GM18507 (cell line): ENCODE measurements at places on chromosomes 7 and 10.

DNA sequence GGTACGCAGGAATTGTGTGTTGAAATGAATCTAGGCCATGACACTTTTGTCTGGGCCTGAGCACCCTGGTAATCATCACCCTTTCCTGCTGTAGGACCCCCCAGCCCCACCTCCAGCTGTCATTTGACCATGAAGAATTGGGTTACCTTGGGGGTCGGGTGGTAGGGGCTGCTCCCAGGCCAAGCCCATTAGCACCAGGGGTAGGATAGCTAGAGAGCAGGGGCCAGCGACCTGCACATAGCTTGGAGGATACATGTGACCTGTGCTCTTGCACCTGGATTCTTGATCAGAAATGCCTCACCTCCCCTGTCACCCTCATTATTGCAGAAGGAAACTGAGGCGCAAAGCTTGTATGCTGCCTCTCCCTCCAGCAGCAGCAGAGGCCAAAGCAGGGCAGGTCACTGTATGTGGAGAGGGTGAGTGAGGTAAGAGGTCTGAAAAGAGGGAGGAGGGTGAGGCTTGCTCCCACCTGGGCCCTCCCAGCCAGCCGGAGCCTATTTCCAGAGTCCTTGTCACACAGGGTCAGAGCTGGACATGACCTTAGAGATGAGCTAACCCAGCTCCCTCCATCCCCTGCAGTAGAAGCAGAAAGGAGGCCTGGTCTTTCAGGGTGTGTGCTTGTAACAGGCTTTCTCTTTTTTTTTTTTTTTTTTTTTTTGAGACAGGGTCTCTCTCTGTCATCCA, 35.3 kb upstream of the ANKRD2 start:
- DNase-seq: no peak

DNA sequence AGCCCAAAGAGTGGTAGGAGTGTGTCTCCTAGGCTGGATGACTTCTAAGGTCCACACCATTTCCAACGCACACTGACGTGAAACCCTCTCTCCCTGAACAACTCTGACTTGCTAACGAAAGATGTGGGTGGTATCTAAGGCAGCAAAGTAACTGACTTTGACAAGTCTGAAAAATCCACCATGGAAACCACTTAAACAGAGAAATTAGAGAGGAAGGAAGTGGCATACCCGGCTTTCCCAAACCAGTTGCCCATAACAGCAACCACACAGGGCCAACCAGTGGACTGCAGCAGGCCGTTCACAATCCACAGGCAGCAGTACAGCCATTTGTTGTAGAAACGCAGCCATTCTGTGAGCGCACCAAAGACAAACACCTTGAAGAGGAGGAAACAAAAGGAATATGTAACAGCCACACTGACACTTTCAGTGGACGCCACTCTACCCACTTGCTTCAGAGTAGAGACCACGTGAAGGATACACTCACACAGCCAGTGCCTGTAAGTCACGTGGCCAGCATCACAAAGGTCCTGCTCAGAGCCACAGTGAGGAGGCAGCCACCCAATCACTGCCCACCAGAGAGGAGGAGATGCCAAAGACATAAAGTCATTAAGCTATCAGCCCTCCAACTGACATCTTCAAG, 39.8 kb downstream of the SLC37A3 start:
- DNase-seq: no peak

- DNase-seq: no peak
Measured at GRCh38 chr7:92669616-92670165, 79.5 kb upstream of the FAM133B start.

DNA sequence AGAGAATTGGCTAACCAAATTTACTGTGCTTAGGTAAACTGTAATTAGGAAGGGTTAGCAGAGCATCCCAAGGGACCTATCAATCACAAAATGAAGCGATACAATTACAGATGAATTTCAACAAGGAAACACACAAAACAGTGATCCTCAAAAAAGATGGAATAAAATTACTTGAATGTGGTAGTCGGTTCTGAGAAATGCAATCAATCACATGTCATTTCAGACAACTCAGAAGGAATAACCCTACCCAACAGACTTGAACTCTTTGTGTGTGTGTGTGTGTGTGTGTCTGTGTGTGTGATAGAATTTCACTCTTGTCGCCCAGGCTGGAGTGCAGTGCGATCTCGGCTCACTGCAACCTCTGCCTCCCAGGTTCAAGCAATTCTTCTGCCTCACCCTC, 43.5 kb downstream of the ST8SIA6 start:
- DNase-seq: no peak

DNA sequence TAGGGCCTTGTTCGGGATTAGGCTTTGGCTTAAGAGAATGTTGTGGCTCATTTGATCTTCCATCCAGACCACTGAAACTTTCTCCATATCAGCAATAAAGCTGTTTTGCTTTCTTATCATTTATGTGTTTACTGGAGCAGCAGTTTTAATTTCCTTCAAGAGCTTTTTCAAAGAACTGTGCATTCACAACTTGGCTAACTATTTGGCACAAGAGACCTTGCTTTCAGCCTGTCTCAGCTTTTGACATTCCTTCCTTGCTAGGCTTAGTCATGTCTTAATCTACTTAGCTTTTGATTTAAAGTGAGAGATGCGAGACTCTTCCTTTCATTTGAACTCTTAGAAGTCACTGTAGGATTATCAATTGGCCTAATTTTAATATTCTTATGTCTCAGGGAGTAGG, 19.1 kb upstream of the AKR1B1 start:
- DNase-seq: no peak

- peak; percentile 58 for DNase-seq
Measured at GRCh38 chr7:137903382-137904169, 56.8 kb upstream of the DGKI start.
